ENCODE measurements at places on chromosomes 7 and 10.

- DNase-seq, result no peak
These were observed 299.9 kb upstream of the PITRM1 start for GRCh38 chr10:3472287-3473051.

DNA sequence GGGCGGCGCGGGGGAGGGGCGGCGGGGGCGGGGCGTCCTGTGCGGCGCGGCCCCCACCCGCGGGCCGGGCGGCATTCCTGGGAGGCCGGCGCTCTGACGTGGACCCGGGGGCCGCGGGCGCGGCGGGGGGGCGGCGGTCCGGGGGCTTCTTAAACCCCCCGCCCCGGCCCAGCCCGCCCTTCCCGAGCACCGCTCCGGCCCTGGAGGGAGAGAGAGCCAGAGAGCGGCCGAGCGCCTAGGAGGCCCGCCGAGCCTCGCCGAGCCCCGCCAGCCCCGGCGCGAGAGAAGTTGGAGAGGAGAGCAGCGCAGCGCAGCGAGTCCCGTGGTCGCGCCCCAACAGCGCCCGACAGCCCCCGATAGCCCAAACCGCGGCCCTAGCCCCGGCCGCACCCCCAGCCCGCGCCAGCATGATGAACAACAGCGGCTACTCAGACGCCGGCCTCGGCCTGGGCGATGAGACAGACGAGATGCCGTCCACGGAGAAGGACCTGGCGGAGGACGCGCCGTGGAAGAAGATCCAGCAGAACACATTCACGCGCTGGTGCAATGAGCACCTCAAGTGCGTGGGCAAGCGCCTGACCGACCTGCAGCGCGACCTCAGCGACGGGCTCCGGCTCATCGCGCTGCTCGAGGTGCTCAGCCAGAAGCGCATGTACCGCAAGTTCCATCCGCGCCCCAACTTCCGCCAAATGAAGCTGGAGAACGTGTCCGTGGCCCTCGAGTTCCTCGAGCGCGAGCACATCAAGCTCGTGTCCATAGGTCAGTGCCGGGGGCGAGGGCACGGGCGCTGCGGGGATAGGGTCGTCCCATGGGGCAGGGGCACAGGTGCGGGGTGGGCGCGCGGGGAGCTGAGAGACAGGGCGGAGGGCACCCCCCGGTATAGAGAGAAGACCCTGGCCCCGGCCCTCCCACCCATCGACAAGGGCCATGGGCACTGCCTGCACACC is at the start of gene FLNC:
Gene FLNC (plus strand): TSS at position 176 of the 947 bp plus-strand sequence. CDS start 232 bp downstream, at position 408.
- DNase-seq, result peak; percentile 42

- DNase-seq, result no peak
These were observed 446.0 kb upstream of the PODXL start for GRCh38 chr7:132002343-132002968.

- no peak for DNase-seq
These were observed 305.1 kb upstream of the CSTF2T start for GRCh38 chr10:52004342-52004949.

DNA sequence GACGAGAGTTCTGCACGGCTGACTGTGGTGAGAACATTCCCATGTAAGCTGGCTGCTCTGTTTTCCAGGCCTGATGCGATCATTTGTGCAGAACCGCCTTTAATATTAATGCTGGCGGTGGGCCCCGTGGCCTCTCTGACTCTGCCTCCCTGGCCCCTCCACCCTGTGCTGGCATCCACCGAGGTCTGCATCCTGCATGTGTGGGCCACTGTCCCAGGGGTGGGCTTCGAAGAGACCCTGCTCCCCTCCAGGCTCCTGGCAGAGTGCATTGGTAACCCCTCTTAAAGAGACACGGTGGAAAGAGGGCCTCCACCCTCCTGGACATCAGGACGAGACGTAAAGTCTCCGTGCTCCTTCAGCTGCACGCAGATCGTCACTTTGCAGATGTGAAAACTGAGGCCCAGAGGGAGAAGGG is 67.3 kb upstream of the FAM20C start:
- DNase-seq, result no peak

- DNase-seq, result no peak
These were observed 175.3 kb downstream of the DIP2C start for GRCh38 chr10:514137-514671.

DNA sequence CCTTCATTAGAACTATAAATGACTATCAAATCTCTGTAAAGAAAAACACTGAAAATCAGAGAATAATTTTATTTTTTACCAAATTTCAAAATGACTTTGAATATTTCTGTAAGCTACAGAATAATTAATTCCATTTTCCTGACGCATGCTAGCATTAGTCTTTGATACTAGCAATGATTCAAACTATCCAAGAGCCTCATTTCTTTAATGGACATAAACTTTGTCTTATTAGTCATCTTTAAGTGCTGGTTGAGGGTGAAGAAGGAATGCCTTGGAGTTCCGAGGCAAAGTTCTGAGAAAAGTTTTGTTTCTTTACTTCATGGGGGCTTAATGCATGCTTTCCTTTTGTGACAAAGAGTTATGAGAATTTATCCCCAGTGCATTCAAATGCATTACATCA is 137.3 kb downstream of the AGMO start:
- no peak for DNase-seq

DNA sequence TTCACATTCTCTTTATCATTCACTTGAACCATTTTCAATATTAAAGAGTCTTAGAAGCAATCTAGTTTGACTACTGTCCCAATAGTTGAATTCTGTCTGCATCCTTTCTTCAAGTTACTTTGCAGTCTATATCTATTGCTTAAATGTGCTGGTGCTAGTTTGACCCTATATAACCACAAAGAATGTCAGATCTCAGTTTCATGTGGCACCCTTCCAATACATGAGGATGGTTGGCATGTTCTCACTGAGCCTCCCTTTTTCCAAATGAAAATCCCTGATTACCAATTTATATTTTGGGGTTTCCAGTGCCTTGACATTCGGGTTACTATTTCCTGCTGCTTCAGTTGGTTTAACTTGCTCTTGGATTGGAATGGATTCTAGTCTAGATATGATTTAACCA is 292.7 kb downstream of the EXOC4 start:
- DNase-seq, result no peak

GRCh38 chr7:41306486-41306885 is 396.4 kb downstream of the INHBA start:
- no peak for DNase-seq

GRCh38 chr7:80444811-80445210 is 67.1 kb downstream of the GNAT3 start:
- DNase-seq, result no peak

DNA sequence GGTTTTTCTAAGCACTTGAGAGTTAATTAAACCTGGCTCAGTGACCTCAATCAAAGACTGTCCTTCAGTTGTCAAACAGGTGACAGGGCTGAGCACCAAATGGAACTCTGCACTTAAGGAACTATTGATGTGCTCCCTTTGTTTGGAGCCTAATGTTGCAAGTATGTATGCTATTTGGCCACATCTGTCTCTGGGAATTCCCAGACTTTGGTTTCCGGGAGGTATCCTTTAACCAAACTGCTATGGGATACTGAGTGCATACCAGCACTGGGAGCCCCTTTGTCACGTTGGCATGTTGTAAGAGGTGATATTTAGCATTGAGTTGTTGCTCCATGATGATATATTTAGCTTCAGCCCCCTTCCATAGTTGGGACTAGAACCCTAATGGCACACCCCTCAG is 25.2 kb downstream of the ASZ1 start:
- no peak for DNase-seq

GRCh38 chr10:101485681-101486554 is 102.1 kb downstream of the POLL start:
- DNase-seq, result no peak

DNA sequence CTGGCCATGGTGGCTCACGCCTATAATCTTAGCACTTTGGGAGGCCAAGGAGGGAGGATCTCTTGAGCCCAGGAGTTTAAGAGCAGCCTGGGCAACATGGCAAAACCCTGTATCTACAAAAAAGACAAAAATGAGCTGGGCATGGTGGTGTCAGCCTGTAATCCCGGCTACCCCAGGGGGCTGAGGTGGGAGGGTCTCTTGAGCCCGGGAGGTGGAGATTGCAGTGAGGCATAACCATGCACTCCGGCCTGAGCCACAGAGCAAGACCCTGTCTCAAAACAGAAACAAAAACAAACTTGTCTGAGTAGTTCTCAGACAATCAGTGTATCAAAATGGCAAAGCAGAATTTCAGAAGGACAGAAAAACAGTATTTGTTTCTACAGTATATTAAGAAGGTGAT is 45.2 kb upstream of the BPGM start:
- no peak for DNase-seq

DNA sequence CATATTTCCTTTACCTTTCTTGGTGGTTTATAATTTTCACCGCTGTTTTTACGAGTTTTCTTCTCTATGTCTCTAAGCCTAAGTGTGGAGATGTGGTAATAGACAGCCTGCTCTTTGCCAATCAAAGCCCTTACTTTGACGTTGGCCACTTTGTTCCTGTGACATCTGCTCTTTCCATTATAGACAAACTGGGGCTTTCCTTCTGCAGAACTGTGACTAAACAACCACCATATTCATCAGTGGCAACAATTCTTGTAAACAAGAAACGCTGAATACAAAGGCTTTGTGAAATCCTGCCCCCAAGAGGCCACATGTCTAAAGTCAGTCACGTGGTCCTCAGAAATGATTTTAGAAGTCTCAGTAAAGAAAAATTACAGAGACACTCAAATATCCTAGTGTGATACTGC is 59.6 kb upstream of the CAPZA2 start:
- DNase-seq, result no peak

GRCh38 chr7:144834641-144835144 is 1.2 kb downstream of the TPK1 start:
- peak; percentile 47 for DNase-seq

DNA sequence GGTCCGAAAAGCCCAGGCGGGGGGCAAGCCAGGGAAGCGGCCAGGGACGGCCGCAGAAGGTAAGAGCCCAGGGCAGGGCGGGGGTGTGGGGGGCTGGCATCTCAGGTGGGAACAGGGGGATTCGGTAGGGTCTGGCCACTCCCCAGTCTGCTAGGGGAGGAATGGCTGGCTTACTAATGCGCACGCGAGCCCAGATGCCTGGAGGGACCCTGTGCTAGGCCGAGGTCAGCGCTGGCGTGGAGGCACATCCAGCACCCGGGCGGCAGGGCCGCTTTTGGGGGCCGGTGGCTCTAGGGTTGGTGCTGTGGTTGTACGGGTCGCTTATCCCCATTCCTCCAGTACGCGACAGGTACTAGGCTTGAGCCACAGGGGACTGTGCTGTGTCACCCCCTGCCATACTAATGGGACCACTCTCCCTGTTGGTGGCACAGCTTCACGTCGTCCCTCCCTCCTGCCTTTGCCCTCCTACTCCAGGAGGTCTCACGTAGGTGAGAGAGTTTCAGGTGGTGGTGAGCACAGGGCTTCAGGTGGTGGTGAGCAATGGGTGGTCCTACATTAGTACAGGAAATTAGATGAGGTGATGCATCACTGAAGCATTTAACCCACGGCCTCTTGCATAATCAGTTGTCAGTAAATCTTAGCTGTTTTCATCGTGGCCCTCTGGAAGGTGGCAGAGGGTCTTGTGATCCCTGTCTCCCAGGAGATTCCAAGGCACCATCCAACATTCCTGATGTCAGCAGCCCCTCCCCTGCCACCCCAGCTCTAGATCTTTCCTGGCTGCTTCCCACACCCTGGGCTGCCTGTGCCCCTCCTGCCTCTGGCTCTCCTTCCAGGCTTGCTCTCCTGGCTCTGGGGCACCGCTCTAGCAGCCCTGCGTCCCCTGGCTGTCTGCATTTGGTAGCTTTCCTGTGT is 971 bp downstream of the AEBP1 start:
- peak; percentile 24 for DNase-seq

- no peak for DNase-seq
These were observed 14.5 kb downstream of the GPRIN2 start for GRCh38 chr10:46541735-46542566.
